ENCODE measurements at places on chromosomes 2 and 18.
A peak's percentile ranks its signal among the peaks of the same experiment; 100 is the strongest.

- no peak for DNase-seq
These were observed 27.7 kb downstream of the B3GNT7 start for GRCh38 chr2:231423176-231423575.

- no peak for DNase-seq
These were observed 56.2 kb upstream of the DYNC1I2 start for GRCh38 chr2:171630812-171631626.

- no peak for DNase-seq
These were observed 1.4 kb upstream of the NCOA1 start for GRCh38 chr2:24489465-24490180.

GRCh38 chr2:203327582-203327900, 653 bp upstream of the ABI2 start:
- DNase-seq: no peak

GRCh38 chr2:19762142-19762541, 139.6 kb downstream of the TTC32 start:
- DNase-seq: no peak

GRCh38 chr18:62802523-62802922, 87.2 kb downstream of the PHLPP1 start:
- DNase-seq: no peak

DNA sequence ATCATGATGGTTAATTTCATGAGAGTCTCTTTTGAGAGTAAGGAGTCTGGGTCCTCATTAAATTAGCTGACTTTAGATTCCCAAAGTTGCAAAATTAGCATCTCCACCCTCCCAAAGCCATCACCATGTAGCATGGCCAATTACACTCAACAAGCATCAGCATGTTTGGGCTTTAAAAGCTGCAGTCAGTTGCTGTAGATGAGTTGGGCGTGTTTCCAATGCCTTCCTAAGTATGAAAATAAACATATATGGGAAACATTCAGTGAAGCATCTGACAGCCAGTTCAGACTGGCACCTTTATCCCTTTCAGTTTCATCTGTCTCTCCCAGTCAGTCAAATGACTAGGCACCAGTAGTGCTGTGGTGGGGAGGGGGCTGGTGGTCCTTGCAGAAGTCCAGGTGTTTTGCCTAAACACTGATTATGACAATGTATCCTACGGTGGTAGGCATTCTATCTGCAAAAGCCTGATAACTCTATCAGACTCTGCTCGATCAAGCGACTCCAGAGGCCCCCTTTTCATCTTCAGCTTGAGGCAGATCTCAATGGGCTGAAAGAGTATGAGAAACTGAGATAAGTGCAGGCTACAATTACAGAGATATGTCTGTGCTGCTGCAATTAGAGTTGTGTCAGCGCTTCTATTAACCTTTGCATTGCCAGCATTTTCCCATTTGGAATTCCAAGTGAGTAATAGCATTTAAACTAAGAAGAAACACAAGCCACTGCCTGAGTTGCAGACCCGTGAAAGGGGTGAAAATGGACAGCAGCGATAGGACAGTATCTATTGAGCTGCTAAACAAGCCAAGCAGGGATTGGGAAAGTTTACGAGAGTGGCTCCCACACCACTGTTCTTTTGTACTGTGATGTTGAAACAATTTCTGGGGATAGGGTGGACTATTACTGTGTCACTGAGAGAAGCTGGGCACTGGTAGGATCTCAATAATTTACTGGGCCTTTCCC, 67.3 kb upstream of the SPOPL start:
- no peak for DNase-seq

- no peak for DNase-seq
These were observed 17.8 kb upstream of the ATL2 start for GRCh38 chr2:38394903-38395341.

DNA sequence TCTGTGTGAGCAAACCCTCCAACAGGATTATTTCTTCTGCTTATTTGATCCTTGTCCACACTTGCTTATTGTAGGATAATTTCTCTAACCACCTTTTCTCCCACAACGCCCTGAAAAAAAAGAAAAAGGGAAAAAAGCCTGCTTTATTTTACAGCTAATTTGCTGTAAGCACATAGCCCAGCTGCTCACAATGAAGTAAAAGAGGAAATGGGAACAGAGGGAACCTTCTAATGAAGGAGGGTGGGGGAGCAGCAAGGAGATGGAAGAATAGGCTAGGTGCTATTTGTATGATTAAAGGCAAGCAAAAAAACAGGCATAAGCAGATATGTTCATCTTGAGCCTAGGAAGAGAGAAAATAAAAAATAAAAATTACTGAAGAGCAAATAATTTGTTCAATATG, 331.6 kb downstream of the TXNL1 start:
- DNase-seq: no peak

GRCh38 chr2:55883357-55883756, 40.2 kb downstream of the EFEMP1 start:
- DNase-seq: no peak

DNA sequence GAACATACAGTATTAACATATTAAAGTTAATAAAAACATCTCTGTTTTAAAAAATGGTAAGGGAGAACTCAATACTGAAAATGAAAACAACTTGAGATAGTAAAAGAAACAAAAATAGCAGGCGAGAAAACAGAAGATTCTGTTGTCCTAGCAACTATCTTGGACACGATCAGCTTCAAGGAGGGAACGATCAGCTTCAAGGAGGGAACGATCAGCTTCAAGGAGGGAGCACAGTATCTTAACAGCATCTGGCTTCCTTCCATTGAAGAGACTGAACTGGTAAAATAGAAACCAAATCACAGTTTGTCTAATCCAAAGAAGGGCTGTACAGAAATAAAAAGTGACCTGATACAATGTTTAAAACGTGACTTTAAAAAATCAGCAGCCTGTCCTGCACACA, 51.8 kb downstream of the NDUFA10 start:
- no peak for DNase-seq

DNA sequence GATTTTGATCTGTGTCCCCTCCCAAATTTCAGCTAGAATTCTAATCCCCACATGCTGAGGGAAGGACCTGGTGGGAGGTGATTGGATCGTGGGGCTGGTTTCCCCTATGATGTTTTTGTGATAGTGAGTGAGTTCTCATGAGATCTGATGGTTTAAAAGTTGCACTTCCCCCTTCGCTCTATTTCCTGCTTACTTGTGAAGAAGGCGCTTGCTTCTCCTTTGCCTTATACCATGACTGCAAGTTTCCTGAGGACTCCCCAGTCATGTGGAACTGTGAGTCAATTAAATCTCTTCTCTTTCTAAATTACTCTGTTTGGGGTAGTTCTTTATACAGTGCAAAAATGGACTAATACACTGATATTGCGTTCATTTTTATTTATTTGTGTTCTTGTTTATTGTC, 636.8 kb upstream of the LINC00305 start:
- DNase-seq: no peak

DNA sequence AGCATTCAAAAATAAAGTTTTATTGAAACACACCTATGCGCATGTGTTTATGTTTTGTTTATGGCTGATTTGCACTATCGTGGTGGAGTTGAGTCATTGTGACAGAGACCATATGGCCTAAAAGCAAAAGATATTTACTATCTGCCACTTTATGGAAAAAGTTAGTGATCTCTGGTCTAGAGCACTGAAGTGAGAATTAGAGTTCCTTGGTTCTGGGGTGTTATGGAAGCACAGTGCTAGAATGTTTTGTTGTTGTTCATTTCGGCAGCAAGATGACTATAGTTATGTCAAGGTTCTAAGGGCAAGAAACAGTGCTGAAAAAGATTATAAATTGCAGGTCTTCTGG, 416.5 kb downstream of the SLC4A3 start:
- no peak for DNase-seq

DNA sequence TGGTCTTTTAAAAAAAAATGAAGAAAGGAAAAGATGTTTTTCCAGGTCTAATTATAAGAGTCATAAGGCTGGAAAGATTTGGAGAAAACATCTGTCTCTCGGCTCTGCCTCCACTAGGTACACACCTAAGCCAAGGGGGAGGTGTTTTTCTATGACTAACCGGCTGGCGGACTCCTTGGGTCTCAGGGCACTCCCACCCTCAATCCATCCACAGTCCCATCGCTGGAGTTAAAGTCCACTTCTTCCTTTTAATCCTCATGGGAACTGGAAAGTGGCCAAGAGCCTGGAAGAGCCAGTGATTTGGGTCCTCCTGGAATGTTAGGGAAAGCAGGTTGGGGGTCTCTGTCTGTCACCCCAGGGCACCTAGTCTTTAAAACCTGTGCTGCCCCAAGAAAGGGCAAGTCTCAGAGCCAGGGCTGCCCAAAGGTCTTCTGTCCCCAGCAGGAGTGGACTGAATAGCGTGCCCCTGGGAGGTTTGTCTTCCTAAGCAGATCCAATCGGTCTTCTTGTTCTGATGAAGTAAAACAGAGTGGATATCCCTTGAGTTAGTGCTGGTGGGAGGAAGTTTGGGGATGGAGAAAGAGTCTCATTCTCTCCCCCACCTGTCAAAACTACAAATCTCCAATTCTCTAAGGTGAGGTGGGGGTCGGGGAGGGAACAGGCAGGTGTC, 66.4 kb downstream of the MCFD2 start:
- no peak for DNase-seq

DNA sequence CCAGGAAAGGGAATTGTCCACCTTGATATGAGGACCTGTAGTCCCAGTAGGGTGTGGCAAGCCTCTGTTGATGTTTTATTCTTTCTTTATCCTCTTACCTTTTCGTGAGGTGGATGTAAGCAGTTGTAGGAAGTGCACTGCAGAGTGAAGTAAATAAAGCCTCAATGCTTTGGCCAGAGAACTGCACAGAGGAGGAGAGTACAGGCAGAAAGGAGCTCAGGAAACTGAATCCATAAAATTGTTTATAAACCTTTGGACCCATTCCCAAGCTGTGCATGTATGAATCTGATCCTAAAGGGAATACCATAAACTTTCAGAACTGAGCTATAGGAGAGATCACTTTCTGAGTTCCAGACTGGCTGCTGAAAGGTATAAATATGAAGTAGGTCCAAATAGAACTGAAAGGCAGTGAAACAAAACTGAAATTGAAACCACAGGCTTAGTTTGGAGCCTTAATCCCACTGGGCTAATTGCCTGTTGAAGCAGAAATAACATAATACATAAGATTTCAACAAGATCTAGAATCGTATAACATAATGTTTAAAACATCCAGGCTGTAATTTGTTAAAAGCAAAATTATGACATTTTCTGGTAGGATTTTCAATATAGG, 17.9 kb upstream of the SLC9A4 start:
- DNase-seq: no peak

- no peak for DNase-seq
These were observed 77.8 kb downstream of the RAPGEF4 start for GRCh38 chr2:172813314-172813888.

DNA sequence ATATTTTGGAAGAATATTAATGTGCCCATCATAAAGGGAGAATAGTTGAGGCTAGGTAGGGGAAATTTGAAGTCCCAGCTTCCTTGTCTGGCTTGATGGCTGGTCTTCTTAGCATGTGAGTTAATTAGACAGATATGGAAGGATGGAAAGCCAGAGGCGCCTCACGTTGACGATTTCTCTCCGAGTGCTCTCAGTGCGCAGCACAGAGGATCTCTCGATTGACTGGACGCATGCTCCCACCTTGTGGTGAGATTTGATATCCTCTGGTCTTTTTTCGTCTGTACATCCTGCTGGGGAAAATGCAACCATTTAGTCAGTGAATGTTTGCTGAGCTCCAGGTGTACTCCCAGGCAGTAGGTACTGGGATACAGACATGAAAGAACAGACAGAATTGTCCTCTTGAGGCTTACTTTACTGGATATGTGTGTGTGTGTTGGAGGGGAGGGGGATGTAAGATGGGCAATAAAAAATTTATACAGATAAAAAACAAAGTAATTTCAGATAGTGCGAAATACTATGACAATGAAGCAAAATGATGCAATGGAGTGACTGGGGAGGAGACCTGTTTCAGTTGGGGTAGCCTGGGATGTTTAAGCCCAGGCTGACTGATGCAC, 66.9 kb upstream of the ZNG1B start:
- DNase-seq: peak; percentile 65

DNA sequence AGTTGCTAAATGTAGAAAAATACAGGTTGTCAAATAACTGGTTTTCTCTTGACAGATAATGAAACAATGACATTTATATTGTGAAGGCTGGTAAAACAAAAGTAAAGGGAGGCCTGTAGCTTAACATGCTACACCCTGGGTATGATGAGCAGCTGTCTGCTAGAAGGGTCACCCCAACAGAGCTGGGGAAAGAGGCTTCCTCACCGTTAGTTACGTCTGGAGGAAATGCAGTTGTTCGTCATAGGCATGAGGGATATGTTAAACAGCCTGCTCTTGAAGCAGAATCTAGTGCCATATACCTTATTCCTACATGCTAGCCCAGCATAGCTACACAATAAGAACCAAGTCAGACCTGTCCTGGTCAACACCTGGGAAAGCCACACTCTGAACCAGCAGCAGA, 49.9 kb downstream of the LPIN2 start:
- peak; percentile 71 for DNase-seq

- no peak for DNase-seq
These were observed 41.8 kb upstream of the SP3 start for GRCh38 chr2:174007010-174007409.

DNA sequence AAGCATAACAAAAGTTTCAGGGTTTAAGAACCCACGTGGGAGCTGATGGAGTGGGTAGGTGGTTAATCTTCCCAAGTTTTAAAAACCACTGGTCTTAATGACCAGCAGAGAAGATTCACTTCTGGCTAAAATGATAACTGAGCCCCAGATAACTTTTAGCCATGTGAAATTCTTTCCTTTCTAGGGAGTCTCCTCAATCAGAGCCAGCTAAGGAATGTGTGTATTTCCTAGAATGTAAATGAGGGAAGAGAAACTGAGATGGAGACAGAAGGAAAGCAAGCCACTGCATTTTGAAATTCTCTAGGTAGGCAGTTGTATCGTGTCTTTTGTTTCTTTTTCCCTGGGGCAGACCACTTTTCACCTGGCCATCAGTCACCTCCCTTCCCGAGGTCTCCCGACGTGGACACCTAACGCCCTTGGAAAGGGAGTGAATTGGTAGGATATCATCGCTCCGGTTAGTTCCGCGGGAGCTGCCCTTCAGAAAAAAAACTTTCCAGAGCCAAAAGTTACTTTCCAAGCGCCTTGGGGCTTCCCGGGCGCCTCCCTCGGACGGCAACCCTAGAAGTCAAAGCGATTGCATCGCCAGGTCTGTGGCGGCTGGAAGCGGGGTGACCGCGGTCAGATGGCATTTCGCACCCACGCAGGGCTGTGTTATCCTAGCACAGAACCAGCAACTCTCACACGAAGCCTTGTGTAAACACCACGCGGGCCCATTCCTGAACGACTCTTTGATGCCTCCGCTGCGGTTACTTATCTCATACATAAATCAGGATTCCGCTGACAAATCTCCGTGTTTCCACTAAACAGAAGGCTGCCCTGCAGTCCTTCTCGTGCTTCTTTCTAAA, 1.3 kb downstream of the COLEC12 start:
- DNase-seq: no peak

DNA sequence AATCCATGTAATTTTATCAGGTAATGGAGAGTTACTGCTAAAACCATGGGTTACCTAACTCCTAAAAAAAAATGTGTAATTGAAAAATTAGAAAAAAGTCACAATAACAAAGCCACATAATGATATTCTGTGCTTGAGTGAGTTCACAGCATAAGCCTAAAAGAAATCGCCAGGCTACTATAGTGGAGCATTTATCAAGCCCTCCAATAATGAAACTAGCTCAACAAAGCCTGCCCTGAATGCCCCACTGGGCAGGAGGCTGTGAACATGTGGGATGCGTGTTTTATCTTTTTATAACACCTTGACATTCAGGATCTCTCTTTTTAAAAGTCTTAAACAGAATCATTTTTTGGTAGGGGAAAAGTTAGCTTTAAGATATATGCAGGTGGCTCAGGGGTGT, 86.3 kb downstream of the KCTD18 start:
- no peak for DNase-seq

Measured in stimulated activated CD4-positive, alpha-beta T cell treated with anti-CD3 and anti-CD28 coated beads, Interleukin-1b, Interleukin-23, amount 100 ng/mL, for 48 hours (primary cell).